ENCODE measurements at places on chromosomes 1 and 21.

DNA sequence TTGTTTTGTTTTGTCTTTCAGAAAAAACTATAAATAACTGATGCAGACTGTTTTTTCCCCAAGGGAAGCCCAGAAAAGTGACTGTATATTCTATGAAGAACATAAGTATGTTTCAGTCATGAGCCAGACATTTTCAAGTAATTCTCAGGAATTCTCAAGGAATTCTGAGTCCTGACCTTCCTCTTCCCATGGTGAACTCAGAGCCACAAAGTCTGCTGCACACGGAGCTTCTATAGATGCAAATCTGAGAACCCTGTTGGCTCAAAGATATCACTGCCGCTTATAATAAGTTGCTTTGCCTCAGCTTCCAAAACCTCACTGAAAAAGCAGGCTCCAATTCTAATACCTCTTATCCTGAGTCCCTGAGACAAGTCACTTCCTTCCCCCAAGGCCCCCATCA lies 418.5 kb upstream of the RUNX1 start:
- DNase-seq: no peak

DNA sequence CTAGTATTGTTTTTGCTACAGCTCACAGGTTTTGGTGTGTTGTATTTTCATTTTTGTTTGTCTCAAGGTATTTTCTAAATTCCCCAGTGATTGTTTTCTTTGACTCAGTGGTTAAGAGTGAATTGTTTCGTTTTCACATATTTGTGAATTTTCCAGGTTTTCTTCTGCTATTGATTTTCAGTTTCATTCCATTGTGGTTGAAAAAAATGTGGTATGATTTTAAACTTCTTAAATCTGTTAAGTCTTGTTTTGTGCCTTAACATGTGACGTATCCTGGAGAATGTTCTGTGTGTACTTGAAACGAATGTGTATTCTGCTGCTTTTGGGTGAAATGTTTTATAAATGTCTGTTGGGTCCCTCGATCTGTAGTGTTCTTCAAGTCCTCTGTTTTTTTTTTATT lies 117.9 kb downstream of the KIF26B start:
- no peak for DNase-seq

- no peak for DNase-seq
Measured at GRCh38 chr1:93426181-93426580, 21.7 kb upstream of the FNBP1L start.

DNA sequence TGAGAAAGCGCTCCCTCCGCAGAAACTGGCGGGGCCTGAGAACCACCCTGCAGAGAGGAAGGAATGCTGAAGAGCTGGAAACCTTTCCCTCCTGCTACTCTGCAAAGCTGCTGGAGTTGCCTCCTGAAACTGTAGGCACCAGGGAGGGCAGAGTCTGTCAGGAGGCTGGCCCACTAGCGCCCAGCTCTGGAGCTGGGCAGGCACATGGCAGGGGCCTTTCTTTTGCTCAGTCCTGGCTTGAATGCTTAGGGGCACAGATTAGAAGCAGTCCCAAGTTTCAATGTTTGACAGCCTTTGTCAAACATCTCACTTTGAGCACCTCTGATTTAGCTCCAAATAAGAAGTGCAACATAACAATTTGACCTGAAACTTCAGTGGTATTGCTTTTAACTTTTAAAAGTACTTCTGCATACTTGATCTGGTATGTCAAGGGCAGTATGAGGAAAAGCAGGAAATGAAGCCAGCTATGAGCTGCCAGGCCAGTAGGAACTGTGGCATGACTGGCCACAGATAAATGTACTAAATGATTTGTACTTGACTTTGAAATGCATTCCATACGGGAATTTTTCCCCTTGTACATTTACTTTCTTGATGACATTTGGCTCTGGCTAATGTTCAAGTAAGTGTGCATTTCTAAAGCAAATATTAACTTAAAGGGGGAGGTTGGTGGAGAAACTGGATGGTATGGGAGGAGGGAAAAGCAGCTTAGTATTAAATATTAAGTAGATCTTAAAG lies 7.2 kb downstream of the C1orf116 start:
- DNase-seq: no peak

DNA sequence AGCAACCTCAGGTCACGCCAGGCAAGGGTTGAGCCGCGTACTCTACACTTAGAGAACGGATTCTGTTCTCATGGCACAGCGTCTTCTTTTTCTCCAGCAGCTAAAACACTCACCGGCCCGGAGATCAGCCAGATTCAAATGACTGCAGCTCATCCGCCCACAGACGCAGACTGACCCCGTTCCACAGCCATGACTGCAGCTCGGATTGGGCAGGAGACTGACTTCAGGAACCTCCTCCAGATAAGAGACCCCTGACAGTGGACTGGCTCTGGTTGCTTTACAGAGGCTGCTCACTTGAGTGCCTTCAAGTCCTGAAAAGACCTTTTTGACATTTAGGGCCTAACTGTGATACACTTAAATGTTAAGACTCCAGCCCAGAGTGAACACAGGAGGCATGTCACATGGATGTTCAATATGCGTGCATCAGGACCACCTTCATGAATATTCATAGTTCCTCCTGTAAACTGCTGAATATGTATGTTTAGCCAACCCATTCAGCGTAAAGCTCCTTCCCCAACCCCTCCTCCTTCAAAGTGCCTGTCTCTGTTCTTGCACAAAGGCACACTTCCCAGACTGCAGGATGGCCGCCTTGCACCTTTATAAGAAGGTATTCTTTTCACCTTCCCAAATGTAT lies 42.6 kb downstream of the BACE2 start:
- DNase-seq: no peak

- no peak for DNase-seq
Measured at GRCh38 chr1:94322696-94323095, 85.3 kb upstream of the ARHGAP29 start.

- no peak for DNase-seq
Measured at GRCh38 chr1:103101399-103101798, 6.9 kb downstream of the COL11A1 start.

DNA sequence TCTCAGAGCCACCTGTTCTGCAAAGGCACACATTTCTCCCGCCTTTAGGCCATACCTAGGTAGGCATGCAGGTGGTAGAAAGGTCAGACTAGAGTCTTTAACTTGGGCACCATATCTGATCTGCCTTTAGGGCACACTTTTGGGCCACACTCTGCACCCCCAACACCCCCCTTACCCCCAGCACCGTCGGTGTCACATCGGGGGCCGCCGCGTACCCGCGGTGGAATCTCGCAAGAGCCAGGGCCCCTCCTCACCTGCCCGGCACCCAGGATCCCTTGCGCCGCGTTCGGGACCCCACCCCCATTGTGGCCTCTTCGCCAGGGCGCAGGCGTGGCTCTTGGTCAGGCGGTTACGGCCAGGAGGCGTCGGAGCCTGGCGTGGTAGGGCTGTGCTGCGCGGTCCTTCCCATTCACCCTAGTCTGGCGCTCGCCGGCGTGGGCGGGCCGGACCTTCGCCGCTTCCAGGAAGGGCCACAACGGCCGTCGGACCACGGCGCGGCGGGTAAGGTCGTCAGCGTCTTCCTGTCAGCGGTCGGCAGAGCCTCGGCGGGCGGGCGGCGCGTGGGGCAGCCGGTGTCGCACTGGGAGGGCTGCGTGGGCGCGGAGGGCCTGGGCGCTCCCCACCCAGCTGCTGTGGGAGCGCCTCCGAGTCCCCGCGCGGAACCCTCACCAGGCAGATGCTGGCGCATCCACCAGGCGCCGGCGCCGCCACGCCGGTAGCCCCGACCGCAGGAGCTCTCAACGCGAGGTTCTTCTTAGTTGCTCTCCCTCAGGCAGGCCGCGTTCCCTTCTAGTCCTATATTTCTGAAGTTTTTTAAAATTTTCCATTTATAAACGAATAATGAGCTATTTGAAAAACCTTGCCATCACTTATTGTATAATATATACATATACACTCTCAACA lies at the start of gene DNAH14:
Gene DNAH14 (plus strand): TSS at position 341 of the 903 bp plus-strand sequence. CDS start 23,028 bp downstream, outside the sequence.
- DNase-seq: no peak

DNA sequence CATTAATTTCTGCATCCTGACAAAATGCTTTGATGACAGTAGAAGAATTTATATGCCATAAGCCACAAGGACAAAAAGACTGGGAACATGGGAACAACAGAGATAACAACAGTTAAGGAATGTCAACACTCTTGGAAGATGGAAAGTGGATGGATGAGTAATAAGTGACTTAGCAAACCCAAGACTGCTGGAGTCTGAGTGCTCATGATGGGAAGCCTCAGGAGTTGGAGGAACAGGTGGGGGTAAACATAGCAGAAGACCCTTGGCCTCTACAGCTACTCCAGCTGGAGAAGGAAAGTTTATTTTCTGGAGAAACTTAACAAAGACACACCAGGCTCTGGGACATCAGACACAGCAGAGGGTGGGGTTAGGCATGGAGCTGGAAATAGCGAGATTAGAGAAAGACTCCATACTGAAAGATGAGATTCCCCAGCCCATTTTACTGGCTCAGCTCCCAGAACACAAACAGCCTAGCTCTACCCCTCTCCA lies 13.6 kb downstream of the G0S2 start:
- no peak for DNase-seq

- DNase-seq: no peak
Measured at GRCh38 chr1:25806418-25806817, 6.4 kb downstream of the SELENON start.

- DNase-seq: no peak
Measured at GRCh38 chr1:15305468-15305770, 58.4 kb downstream of the FHAD1 start.

DNA sequence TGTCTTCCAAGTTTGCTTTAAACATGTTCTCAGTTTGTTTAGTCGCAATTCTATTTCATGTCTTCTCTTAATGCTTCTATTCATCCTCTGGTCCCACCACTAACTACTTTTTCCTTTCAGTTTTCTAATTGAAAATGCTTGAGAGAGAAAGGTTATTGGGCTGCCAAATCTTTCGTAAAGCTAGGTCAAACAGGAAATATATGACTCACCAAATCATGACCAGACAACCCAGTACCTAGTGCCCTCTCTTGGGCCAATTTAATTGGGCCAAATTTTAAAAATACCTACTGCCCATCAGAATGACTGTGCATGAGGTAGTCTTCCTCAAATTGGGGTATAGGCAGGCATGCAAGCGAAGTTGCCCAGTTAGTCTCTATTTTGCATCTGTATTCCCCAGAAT lies 295.4 kb upstream of the PBX1 start:
- no peak for DNase-seq

DNA sequence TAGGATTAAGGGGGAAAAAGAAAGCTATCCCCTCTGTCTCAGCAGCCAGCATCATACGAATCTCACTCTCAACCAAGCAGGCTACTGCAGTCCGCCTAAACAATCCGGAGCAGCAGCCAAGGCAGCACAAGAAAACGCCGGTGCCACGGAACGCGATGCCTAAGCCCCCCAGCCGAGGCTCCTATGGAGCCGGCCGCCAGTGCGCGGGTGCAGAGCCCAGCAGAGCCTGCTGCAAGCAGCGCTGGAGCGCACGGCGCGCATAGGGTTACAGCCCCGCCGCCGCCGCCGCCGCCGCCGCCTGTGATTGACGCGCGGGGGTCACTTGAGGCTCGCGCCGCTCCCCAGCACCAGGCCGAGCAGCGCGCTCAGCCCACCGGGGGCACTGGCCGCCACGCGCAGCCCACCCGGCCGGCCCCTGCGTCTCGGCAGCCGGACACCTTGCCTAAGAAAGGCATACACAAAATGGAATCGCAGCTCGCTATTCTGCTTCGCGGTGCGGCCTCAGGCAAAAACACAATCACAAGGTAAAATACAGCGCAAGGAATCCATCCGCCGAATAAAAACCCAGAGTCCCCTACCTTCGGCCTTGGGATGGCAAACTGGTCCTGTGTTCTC lies 780 bp downstream of the HIVEP3 start:
- DNase-seq: no peak

Data from stimulated activated CD4-positive, alpha-beta T cell treated with anti-CD3 and anti-CD28 coated beads, Interleukin-15, amount 100 ng/mL, for 1 hour (primary cell).